ENCODE measurements at places on chromosomes 3 and 15.

- DNase-seq: no peak
These were observed 146.8 kb downstream of the ADAMTS17 start for GRCh38 chr15:100194996-100195395.

DNA sequence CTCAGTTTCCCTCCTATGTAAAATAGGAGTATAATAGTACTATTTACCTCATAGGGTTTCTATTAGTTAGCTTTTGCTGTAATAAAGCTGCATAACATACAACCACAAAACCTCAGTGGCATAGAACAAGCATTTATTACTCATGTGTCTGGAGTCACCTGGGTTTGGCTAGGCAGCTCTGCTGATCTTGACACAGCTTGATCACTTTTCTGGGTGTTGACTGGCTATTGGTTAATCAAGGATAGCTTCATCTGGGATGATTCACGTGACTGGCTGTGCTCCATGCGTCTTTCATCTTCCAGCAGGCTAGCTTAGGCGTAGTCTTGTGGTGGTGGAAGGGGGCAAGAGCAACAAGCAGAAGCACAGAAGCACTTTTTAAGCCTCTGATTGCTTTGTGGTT, 112.6 kb downstream of the SQOR start:
- no peak for DNase-seq

DNA sequence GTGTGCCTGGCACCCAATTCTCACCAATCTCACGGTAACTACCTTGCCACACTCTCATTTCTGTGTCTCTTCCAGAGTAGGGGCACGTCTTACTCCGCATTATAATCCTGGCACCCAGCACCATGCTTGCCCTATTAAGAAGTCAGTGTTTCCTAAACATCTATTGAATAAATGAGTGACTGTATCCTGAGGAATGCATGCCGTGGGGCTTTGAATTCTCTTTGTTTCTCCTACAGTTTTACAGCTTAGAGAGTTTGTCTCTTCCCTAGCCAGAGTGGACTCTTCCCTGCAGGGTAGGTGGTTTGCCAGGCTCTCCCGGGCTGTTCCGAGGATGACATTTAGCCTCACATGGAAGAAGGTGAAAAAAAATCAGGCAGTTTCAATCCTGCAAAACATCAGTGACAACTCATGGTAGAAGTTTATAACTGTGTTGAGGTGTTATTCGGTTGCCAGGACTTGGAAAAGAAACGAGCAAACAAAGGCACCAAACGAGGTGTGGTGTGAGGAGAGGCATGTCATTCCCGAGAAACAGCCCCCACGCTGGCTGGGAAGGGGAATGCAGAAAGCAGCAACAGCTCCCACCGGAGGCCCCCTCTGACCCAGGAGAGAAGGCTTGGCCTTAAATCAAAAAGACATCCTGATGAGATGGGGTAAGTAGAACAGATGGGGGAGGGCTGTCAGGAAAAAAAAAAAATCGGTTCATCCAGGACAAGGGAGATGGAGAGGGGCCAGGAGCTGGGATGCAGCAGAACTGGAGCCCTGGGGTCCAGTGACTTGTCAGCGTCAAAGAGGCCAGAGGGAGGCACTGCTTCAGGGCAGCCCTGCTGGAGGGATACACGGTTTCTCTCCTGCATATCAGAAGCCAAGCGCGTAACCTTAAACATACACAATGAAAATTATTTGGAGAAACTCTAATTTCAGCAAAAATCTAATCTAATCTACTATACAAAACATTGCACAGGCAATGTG, 168.4 kb upstream of the ARRDC4 start:
- no peak for DNase-seq

DNA sequence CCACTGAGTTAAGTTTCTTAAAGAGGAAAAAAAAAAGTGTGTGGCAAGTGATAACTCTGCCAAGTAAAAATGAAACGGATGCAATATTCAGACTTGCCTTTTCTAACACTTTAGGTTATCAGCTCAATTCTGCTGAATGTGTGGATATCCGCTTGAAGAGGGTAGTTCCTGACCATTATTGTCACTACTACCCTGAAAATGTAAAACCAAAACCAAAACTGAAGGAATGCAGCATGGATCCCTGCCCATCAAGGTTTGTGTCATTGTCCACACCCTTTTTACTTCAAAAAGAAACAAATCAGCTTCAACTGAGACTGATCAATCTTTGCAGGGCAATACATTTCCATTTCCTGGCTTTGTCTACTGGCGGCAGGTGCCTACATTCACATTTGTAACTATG, 236.1 kb downstream of the ADAMTSL3 start:
- no peak for DNase-seq

- DNase-seq: no peak
These were observed 1350.0 kb upstream of the EPHA6 start for GRCh38 chr3:95464346-95464745.

- peak; percentile 96 for DNase-seq
These were observed 42.1 kb downstream of the CORO2B start for GRCh38 chr15:68620721-68621527.

DNA sequence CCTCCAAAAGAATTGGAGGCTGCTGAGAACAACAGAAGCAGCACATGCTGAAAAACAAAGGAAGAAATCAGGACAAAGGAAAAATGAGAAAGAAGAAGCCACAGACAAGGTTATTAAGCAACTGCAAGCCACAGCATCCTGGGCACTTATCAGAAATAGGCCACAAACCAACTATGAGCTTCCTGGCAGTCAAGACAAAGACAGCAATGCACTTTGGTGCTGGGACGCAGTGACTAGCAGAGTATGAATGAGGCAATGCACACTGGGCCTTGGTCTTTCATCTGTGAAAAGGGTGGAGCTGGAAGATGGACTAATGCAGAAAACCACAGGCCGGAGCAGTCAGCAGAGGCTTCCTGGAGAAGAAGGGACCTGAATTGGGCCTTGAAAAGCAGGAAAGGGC, 56.0 kb upstream of the LINGO1 start:
- DNase-seq: no peak

DNA sequence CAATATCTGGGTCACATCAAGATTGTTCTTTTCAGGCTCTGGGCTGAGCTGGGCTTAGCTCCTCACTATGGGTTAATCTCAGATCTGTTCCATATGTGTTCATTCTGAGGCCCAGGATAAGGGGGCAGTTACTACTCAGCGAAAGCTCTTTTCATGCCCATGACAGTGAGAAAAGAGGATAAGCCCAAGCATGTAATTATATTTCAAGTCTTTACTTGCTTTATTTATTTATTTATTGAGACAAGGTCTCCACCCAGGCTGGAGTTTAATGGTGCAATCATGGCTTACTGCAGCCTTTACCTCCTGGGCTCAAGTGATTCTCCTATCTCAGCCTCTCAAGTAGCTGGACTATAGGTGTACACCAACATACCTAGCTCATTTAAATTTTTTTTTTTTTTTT, 44.7 kb upstream of the SELENOK start:
- DNase-seq: no peak

DNA sequence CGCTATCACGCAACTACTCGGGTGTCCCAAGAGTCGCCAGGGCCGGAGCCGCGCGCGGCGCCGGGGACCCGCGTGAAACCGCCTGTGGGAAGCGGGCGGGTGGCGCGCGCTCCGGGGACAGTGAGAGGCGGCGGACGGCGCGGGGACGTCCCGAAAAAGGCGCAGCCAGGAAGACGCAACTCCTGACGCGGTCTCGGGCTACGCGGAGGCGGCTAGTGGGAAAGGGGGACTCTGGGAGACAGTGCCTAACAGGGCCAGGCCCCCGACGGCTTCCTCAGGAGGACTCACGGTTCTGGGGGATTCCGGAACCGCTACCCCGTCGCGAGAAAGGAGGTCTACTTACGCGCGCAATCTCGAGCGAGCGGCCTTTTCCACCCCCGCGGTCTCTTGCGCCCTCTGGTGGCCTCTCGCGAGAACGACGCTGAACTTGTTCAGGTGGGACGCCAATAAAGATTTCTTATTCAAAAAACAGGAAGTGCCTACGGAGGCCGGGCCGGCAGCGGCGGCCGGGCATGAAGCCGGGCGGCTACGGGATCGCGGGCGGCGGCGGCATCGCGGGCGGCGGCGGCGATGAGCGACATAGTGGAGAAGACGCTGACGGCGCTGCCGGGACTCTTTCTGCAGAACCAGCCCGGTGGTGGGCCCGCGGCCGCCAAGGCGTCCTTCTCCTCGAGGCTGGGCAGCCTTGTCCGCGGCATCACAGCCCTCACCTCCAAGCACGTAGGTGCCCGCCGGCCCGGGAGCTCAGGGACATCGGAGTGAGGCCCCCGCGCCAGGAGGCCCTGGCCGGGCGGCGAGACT, at the start of gene AP4E1:
Gene AP4E1, plus strand, starts transcription at position 475 of the 801 bp plus-strand sequence. Its CDS starts 96 bp downstream, at position 571.
- peak; percentile 90 for DNase-seq

DNA sequence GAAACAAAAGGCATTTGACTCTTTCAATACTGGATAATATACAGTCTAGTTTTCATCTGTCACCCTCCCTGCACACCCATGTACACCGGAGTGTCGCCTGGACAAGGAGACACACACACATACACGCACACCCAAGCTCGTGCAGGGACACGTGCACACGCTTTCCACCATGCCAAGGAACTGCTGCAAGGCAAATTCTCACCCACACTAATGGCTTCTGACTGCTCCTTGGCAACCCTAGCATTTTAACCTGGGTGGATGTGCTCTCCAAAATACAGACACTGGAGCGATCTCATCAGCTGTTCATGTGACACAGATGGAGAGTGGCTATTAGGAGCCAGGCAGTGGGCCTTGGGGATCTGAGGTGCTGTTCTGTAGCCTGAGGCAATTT, 61.6 kb downstream of the MEIS2 start:
- peak; percentile 12 for DNase-seq

DNA sequence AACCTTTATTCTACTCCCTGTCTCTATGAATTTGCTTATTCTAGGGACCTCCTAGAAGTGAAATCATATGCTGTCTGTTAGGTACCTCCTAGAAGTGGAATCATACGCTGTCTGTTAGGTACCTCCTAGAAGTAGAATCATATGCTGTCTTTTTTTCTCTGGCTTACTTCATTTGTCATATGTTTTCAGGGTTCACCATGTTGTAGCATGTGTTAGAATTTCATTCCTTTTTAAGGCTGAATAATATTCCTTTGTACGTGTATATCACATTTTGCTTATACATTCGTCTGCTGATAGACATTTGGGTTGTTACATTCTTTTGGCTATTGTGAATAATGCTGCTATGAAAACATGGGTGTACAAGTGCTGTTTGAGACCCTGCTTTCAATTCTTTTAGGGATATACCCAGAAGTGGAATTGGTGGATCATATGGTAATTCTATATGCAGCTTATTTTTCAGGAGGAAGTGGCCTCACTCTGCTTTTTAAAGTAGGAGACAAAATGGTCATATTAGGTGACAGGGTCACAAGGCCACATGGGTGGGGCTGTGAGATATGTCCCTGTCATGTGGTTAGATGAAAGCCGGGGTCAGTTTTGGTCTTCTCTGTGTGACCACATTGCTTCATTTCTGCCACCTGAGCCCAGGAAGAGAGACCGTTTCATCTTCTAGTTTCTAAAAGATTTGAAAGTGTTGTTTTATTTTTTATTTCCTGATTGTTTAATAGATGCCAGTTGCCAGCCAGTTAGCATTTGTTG, 76.7 kb downstream of the FLNB start:
- DNase-seq: no peak

- DNase-seq: peak; percentile 33
These were observed 136.0 kb upstream of the RAP2B start for GRCh38 chr3:153026026-153026425.

DNA sequence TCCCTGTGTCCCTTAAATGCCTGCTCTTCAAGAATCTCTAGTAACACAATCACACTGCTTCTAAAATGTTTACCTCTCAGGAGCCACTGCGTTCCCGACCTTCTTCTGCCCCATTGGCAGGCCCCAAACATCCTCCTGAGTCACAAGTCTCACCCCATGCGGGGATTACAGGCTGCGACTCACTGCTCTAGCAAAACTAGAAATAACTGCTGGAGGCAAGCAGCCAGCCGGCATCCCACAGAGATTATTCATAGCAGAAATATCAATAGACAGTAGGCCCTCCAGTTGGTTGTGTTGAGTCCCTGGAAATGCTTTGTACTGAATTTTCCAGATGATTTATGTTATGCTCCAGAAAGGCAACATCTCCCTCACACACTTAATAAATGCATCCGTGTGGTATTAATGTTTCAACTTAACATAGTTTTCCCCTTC, 64.8 kb downstream of the RFTN1 start:
- DNase-seq: peak; percentile 10

GRCh38 chr3:148631124-148631903, 66.4 kb upstream of the AGTR1 start:
- no peak for DNase-seq

DNA sequence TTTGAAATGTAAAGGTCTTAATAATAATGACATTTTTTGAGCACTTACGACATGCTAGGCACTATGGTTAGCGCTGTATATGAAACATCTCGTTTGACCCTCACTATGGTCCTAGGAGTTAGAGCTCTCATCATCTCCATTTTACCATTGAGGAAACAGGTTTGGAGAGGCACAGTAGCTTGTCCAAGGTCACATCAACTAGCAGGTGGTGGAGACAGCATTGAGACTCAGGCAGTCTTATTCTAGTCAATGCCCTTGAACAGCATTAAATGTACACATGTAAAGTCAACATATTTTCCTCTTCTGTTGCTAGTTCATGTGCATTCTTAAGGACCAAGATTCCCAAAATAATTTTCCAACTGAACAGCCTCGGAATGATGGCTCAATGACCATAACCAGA, 4.8 kb downstream of the ARHGEF3 start:
- no peak for DNase-seq

GRCh38 chr3:104263477-104263876, 1103.2 kb upstream of the ALCAM start:
- DNase-seq: no peak

DNA sequence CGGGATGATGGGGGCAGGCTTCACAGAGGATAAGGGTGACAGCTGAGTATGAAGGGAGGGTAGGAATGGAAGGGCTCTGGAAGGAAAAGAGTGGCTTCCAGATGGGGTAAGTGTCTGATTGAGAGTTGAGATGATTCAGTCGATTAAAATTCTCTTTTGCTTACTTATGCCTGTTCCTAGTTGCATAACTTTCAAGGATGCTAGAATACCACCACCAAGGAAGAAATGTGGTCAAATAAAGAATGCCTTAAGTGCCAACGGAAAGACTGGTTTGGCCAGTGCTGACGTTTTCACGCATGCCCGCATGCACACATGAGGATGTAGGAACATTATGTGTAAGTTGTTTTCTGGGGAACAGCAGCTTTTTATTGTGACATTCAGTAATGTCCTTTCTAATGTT, 263.4 kb upstream of the WNT5A start:
- DNase-seq: no peak

DNA sequence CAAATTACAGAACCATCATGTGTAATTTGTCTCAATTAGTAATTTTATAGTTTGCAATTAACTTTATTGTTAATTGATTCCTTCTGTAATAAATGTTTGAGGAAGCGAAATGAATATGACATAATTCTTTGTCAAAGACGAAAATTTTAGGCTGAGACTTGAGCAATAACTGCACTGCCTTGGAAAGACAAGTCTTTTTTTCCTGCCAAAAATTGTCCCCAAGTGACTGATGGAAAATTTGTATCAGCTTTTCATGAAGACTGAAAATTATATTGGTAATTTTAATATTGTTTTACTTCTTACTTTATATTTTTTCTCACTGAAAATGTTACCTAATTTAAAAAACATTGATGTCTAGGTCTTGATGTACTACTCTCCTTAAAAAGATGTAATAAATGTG, 622.6 kb downstream of the NLGN1 start:
- DNase-seq: no peak

GRCh38 chr3:130488769-130489450, 28.1 kb upstream of the COL6A6 start:
- no peak for DNase-seq
